ENCODE measurements at places on chromosomes 1 and 21. TPM values are rescaled to one million over a fixed set of nuclear protein-coding genes. Genes with fewer than 3 reads are reported as not detected.

DNA sequence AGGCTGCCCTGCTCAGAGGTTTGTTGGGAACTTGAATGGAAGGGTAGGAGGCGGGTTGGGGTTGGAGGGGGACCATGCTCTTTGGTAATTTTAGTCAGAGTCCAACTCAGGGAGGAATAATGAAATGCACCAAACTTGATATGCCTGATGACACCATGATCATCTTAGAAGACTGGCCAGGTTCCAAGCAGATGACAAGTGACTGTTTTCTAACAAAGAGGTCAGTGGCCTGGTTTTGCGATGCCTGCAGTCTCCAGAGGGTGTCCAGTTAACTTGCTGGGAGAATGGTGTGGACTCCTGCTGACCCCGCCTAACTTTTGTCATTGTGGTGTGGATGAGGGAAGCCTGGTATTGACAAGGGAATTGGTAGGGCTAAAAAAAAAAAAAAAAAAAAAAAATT, 12.4 kb downstream of the VANGL1 start:
- DNase-seq: no peak

PDC gene
- total RNA-seq: 14.2 TPM

PGBD5 gene
- total RNA-seq: 1.7 TPM

HTR1D gene
- total RNA-seq: 1.4 TPM

Data from umbilical cord (tissue), 2 donors.